ENCODE measurements at places on chromosomes 2 and 18.

DNA sequence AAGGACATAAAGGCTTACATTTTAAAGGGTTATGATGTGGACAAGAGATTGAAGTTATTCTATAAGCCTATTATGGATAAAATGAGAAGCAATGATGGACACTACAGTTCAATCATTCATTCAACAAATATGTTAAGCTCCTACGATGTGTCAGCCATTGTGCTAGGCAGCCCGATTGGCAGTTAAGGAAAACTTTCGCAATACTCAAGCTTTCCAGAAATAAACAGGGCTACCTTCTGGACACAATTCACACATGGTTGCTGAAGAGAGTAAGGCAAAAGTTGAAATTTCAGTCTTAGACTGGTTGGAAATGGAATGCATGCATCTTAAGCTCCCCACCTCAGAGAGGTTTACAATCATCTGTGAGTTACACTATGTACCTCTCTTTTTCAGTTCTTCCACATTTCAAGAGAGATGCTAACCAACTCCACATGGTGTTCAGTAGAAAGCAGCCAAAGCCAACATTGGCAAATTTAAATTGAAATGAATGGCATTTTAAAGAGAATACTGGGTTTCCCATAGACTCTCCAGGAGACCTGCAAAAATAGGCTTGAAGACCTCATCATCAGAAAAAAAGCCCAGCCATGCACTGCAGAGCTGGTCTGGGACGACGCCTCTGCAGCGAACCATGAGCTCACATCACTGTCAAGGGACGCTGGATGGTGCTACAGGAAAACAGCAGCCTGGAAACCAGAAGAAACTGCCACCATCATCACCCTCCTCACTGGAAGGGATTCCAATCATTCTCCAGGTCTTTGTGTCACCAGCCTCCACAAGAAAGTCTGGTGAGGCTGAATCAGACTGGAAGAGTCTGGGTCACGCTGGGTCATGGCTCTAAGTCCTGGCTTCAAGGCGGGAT lies 276.3 kb downstream of the AFF3 start:
- no peak for DNase-seq

DNA sequence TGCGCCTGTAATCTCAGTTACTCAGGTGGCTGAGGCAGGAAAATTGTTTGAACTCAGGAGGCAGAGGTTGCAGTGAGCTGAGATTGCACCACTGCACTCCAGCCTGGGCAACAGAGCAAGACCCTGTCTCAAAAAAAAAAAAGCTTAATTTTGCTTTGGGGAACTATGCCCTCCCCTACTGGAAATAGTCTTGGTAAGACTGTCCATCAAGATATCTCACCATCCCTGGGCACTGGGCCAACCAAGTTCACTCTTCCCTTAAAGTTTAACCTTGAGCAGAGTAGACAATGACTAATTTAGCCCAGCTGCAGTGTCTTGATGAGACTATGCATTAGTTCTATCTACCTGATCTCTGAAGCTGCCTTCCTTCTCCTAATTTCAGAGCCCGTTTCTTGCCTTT lies 44.7 kb downstream of the ASXL2 start:
- no peak for DNase-seq

DNA sequence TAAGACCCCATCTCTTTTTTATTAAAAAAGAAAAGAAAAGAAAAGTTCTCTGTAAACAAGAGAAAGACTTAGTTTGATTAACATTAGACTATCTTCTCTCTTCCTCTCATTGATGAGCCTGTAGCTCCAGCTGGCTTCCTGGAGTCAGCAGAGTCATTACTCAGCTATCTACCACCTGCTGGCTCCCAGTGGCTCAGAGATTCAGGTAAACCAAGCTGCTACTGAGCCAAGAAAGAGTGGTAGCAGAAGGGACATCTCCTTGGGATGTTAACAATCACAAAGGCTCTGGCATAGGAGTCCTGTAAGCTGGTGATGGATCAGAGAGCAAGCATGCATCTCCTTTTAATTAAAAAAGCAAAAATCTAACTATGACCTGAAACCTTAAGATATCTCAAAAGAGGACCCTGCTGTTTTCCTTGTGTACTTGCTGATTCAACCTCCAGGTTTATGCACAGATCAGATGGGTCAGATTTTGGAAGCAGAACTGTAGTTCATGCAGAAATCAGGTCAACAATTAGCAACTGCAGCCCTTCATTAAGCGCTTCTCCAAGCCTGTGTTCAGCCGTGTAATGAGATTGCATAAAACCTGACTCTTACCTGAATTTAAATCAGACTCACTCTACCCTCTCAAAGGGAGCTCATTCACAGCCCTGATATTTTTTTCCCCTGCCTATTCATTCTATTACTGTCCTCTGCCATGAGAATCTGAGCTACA lies 225.8 kb downstream of the RNF152 start:
- no peak for DNase-seq

DNA sequence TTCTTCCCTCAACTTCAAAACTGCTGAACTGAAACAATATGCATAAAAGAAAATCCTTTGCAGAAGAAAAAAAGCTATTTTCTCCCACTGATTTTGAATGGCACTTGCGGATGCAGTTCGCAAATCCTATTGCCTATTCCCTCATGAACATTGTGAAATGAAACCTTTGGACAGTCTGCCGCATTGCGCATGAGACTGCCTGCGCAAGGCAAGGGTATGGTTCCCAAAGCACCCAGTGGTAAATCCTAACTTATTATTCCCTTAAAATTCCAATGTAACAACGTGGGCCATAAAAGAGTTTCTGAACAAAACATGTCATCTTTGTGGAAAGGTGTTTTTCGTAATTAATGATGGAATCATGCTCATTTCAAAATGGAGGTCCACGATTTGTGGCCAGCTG lies 8.4 kb downstream of the HOXD8 start:
- DNase-seq, result no peak

DNA sequence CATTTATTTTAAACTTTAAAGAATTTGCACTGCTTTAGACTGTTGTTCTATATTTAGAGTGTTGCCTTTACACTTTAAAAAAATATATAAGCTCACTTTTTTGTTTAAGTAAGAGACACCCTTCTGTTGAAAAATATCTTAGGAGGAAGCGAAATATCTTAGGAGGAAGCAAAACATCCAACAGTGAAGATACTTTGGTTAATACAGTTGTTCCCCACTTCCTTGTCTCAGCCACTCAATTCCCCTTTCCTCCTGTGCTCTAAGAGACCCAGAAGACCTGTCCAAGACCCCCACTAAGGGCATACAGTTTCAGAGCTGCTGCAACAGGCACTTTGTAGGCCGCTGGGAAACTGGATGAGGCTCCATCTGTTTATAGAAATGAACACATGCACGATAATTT lies 5.7 kb downstream of the SERPINB8 start:
- no peak for DNase-seq

DNA sequence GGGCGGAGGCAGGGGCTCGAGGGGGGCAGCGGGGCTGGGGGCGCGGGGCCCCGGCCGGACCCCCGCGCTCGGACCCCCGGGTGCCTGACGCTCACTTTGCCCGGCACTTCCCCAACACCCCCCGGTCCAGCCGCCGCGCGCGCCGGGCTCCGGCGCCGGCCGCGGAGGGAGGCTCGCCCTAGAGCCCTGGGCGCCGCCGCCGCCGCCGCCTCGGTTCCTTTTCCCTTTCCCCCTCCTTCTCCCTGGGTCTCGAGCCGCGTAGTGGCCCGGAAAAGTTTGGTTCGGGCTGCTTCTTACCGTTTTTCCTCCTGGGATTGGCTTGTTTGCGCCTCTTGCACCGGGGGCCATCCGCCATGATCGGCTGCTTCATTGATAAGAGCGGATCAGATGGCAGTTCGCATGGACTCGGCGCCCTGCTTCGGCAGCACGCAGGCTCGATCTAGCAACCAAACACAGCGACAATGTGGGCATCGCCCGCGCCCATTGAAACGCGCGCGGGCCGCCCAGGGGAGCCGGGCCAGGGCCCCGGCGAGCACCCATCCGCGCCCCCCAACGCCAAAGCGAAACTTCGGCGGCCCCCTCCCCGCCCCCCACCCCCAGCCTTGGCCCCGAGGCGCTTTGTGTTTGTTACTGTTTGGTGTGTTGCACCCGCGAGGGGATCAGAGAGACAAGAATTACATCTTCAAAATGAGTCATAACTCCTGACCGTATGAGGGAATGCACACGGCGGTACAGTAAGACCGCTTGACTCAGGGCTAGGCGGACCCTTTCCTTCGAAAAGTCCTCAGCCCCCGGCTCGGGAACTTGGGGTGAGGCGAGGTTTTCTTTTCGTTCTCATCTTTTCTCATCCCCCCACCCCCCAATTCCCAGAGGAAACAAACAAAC lies 2.7 kb downstream of the ZEB2 start:
- peak; percentile 73 for DNase-seq

- DNase-seq, result no peak
Observed at GRCh38 chr18:44786688-44787087, 106.0 kb downstream of the SETBP1 start.

DNA sequence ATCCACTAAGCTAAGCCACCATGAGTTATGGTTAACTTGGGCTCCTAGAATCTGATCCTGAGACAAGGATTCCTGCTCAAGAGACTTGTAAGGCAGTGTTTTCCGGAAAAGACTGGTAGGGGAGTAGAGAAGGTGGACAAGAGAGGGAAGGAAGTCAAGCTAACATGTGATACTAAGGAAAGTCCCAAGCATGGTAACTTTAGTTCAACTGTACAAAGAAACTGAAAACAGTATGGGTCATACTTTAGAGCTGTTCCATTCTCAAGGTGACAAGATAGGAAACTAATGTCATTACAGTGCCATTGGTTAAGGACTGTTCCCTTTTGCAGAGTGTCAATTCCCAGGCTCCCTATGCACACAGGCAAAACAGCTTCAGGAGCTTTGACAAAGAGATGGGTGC lies 5.8 kb downstream of the MYO5B start:
- no peak for DNase-seq

DNA sequence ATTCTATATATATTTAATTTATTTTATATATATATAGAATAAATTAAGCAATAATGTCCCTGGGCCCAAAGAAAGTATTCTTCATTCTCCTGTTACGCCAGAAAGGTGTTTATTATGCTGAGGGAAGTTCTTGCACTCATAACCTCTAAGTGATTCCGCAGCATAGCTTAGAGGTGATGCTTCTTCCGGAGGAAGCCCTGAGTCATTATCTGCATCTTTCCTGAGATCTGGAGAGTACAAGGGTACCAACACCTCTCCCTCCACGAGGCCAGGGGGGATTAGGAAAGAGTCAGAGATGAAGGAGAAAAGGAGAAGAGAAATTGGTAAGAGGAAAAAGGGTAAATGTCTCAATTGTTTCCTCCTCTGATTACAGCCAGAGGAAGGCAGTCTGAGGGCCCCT lies 43.1 kb upstream of the RTN4 start:
- no peak for DNase-seq

- no peak for DNase-seq
Observed at GRCh38 chr2:147740211-147740927, 104.5 kb upstream of the ACVR2A start.

- no peak for DNase-seq
Observed at GRCh38 chr2:29640360-29640759, 281.0 kb downstream of the ALK start.

GRCh38 chr2:197514754-197515153 lies 1.1 kb upstream of the MOB4 start:
- DNase-seq, result no peak

GRCh38 chr18:77985526-77986281 lies 736.1 kb downstream of the GALR1 start:
- no peak for DNase-seq

DNA sequence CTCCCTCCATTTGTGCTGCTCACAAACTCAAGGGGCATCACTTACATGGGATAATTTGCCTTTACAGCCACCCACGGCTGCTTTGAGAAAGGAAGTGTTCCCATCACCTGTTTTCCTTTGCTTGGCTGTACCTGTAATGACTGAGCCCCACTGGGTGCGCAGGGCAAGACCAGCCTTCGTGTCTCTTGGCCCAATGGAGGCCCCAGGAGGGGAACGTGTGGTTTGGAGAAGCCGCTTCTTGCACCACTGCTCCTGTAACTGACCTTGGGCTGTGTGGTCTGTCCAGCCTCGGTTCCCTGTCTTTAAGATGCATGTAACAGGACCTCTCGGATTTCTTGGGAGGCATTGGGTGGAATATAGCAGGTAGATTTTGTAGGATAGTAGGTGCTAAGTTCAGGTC lies 41.1 kb downstream of the LDLRAD4 start:
- peak; percentile 27 for DNase-seq

DNA sequence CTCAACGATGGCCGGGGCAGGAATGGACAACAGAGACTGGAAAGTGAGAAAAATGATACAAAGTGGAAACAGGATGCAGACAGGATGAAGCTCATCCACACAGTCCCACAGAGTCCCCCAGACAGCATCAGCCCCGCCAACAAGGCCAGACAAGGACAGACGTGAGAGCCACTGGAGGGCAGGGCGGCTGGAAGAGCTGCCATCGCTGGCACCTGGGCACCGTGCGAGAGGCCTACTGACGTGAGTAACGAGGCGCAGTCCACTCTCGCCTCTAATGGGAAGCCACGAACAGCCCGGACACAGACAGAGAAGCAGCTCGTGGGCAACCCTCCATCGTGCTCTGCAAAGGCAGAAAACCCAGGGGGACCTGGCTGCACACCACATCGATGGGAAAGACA lies 17.1 kb downstream of the HDAC4 start:
- peak; percentile 26 for DNase-seq

DNA sequence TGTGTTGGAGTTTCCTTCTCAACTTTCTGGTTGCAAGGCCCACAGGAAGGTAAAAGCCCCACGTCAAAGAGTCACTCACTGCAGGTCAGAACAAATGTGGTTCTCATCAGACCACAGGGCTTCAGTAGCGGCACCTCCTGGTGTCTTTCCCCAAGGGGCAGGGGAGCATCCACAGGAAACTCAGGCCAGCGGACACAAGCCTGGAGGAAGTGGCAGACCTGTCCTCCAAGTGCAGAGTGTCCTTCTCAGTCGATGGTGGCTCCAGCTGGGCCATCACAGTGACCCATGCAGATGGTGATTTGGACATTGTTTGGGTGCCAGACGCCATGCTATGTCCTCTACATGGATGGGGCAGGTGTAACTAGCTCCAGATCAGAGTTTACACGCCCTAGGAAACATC lies 84.9 kb downstream of the ACKR3 start:
- no peak for DNase-seq

DNA sequence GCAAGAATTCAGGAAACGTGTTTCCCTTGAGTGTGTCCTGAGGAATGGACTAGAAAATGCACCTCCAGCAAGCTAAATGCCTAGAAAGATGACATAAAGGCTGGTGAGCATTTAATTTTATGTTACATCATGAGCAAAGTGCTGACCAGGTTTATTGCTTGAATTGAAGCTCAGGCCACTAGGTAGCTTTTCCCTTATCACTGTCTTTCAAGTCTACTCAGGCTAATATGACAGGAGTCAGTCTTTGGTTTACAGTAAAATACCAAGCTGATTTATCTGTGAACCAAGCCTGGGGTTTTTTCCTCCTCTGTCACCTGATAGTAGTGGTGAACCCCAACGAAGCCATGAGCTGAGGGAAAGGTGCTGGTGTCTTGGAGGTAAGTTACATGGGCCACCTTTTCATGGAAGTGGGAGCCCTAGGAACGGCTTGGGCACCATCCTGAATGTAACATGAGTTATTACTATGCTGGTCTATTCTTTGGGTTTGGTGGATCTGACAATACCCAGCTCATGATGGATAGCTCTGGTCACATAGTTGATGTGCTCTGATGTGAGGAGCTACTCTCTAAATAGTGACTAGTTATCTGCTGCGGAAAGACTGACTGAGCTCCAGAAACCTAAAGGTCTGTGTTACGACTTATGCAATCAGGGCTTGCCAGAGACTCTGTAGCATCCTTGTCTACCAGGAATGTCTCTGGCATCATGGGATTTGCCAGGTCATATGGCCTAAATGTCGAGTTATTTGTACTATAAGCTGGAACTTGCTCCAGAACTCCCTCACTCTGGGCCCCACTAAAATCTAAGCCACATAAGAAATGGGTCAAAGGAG lies 39.8 kb downstream of the NUP35 start:
- no peak for DNase-seq

All from heart left ventricle (tissue), 16 donors.